Ascending aorta (tissue), 2 donors: ENCODE measurements at places on chromosomes 7 and 10.

- no peak for DNase-seq
Observed at GRCh38 chr10:28841625-28842024, 164.3 kb downstream of the BAMBI start.

DNA sequence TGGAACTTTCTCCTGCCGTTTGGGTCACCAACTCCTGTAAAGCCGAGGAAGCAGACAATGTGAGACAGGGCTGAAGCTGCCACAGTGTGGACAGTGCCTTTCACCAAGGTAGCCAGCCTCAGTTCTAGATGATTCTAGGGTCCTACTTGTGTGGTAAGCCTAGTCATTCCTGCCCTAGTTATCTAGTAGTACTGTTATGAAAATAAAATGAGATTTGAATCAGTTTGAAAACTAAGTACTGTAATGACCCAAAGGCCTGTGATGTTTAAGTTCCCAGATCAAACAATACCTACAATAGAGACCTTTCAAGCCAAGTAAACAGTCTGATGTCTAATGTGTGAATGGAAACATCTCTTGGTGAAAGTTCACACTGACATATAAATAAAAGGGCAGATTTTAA, 37.1 kb downstream of the POLL start:
- DNase-seq: no peak

DNA sequence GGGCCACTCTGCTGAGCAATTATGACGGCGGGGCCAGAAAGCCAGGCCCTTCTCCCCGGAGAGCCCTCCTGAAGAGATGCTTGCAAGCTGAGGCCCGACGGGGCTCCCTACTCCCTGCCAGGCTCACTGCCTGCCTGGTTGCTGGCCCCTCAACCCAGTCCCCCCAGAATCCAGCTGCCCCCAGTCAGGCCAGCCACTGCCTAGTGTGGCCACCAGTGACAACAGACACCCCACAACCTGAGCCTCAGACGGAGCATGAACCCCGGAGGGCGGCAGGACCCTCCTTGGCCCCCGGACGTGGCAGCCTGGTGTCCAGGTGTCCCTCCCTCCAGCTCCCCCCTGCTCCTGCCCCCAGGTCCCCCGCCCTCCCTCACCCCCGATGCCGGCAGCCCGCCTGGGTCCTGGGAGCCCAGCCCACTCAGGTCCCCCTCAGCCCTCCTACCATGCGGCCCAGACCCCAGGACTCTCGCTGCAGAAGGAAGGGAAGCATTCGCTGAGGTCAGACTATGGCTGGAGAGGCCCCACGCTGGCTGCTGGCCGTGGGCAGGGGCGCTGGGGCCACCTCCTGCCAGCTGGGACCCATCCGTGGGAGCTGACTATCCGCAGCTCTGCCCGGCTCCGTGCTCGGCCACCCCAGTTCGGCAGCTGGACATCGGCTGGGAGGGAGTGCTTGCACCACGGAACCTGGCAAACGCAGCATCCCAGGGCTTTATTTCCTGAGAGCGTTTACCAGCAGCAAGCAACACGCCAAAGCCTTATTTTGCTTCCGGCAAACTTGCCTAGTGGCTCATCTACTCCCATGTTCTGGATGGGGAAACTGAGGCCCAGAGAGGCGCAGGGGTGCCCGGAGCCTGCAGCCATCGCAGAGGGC, 89.8 kb downstream of the UNCX start:
- no peak for DNase-seq

DNA sequence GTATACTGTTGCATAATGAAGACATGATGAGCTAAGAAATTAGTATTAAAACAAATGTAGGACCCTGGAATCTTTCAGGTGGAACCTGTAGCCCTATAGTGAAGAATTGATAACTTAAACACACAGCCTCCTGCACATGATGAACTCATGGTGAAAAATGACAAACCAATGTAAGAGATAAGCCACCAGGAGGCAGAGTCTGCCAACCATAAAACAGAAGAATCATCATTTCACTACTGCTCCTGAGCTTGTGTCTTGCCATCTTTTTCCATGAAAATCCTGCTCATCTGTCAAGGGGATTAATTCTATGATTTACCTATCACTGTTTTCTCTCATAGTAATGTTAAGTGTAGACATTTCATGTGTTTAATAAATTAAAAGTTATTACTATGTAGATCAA, 363.9 kb downstream of the MALRD1 start:
- DNase-seq: no peak

GRCh38 chr10:51501396-51501795, 198.0 kb downstream of the CSTF2T start:
- DNase-seq: no peak

DNA sequence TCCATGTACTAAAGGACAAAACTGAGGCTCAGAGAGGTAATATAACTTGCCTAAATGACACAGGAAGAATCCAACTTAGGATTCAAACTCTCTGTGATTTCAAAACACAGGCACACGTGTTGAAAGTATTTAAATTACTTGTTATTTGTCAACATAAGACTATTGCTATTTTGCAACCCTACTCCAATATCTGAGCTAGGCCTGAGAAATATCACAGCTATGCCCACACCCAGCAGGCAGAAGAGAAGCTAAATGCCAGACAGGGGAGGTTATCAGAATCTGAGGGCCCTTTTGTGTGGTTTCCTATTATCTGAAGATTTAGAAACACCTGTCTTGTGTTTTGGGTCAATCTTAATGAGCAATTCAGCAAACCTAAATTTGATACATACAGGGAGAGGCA, 204.3 kb downstream of the ANK3 start:
- no peak for DNase-seq

DNA sequence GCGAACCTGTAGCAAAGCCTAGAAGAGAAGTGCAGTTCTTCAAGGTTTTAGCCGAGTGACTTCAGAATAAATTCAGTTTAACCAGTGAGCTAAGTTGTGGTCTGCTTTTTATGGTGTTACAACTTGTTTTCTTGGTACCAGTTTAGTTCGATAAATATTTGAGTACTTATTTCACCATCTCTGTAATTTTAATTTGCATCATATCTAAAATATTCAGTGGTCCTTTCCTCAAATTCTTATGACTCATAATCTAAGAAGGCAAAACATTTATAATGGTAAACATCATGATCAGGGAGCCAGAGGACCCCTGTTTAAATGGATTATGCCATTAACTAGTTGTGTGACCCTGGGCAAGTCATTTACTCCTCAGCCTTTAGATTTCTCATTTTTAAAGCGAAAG, 4.1 kb upstream of the BMPER start:
- DNase-seq: no peak

GRCh38 chr10:33781606-33782395, 447.3 kb upstream of the NRP1 start:
- DNase-seq: no peak

- DNase-seq: no peak
Observed at GRCh38 chr10:60963441-60964256, 19.7 kb upstream of the RHOBTB1 start.

- DNase-seq: no peak
Observed at GRCh38 chr10:111246814-111247452, 170.1 kb downstream of the ADRA2A start.

- DNase-seq: no peak
Observed at GRCh38 chr10:102334101-102334500, 61.4 kb upstream of the NFKB2 start.

DNA sequence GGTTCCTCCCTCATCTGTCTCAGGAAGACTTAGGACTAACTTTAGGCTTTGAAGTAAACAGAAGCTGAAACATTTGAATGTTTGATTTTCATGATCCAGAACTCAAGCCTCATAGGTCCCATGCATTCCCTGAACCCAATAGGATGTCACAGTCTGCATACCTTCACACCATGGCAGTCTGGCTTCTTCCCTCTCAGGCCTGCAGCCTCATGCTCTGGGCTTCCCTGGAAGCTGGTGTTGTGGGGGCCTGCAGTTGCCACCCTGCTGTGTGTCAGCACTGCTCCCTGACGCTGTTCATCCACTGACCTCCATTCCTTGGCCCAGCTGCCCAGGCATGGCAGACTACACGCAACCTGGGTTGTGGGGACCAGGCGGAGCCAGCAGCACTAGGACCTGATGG, 267.5 kb upstream of the KAT6B start:
- no peak for DNase-seq

DNA sequence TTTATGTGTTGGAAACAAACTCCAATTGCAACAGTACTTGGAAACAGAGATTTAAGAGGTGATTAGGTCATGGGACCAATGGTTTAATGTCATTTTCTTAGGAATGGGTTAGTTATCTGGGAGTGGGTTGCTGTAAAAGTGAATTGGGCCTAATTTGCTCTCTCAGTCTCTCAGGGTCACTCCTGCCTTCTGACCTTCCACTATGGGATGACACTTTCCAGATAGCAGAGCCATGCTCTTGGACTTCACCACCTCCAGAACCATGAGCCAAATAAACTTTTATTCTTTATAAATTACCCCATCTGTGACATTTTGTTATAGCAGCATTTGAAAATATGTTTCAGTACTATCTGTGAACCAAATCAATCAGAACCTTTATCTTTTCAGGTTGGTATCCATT, 1509.1 kb downstream of the REEP3 start:
- DNase-seq: no peak

DNA sequence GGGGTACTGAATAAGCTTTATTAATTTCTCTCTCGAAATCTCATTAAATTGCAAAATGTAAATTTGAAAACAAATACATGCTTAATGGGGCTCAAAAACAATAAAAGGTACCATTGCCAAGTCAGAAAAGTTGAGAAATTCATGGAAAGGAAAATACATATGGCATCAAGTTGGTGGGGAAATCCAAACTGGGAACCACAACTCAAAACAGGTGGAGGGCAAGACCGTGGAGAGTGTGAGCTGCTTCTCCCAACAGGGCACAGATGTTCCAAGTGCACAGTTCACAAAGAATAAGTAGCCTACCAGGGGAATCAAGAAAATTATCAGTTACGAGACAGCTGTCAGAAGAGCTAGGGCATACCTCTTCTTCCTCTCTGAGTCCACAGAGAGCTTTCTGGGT, 26.6 kb downstream of the MKX start:
- no peak for DNase-seq

DNA sequence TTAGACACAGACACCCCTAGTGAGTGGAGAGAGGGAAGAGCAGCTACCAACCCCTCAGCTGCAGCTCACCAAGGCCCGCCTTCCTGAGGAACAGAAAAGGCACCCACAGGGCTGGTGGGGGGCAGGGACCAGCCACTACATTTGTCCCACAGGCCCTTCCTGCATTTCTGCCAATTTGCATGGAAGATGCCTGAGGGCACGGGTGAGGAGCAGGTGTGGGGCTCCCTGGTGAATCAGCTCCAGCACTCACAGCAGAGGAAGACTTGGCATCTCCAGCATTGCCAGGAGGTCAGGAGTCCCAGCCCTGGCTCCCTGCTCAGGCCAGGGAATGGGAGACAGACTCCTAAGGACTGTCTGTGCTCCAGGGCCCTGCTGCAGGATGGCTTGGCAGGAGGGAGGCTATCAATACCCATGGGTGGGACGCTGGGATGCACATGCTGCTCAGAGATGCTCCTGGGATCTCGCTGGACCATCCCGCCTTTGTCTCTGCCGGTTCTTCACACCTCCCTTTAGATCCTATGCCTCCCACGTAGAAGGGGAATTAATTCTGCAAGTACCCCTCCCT, 109.7 kb downstream of the SLIT1 start:
- no peak for DNase-seq

- DNase-seq: no peak
Observed at GRCh38 chr7:117185124-117185523, 137.7 kb downstream of the WNT2 start.

DNA sequence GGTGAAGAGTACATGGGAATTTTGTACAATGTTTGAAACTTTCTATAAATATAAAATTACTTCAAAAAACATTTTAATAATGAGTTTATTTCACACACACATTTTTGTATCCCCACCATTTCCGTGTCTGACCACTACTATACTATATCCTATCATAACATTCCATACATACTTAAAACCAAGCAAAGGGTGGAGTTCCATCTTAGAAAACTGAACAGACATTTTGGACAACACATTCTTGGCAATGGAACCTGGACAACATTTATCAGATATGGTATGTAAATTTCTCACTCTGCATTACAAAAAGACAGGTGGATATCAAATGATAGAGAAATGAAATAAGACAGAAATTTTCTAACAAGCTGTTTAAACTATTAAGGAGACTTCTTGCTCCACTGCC, 168.9 kb downstream of the TWIST1 start:
- no peak for DNase-seq

- DNase-seq: no peak
Observed at GRCh38 chr10:27529010-27529783, 25.1 kb downstream of the RAB18 start.

DNA sequence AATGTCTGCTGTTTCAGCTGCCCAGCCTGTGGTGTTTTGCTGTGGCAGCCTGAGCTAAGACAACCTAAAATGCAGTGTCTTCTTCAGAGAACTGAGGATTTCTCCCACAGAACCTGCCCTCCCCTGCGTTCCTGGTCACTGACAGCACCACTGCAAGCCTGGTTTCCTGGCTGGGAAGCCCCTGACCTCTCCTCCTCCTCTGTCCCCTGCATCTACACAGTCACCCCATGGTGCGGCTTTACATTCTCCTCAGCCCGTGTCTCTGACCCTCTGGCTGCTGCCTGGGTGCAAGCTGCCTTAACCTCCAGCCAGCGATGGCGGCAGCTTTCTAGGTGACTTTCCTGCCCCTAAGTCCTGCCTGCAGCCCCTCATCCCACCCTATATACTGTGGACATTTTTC, 337.3 kb upstream of the ZNF32 start:
- no peak for DNase-seq

DNA sequence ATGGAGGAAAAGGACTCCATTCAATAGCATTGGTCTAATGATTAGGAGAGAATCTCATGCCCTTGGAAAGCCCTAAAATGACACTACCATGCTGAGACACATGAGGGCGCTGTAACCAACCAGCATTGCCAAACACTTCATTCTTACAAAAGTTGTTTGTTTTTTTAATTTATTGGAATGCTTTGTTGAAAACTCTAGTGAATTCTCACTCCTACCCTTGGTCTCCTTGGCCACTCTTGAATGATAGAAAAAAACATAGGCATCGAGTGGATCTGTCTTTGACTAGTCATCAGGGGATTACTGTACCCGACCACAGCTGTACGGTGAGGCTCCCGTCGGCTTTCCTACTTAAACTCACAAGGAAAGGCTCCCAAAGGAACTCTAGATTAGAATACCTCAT, 29.3 kb upstream of the ADD3 start:
- no peak for DNase-seq

DNA sequence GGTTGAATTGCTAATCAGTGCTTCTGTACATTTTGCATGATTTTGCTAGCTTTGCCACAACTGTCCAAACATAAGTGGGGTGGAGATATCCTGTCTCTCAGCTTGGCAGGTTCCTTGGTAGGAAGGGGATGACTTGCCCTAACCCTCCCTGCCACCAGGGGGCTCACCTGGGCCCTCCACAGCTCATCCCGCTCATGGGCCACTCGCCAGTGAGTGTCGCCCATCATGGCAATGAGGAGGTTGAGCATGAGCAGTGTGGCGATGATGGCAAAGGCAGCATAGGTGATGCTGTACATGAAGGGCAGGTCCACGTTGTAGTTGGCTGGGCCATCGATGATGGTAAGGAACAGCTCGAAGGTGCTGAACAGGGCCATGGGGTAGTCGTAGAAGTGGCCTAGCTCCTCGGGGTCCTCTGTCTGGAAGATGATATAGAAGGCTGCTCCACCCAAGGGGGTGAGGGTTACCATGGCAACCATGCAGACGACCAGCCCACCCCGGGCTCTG, 12.2 kb downstream of the TRPV6 start:
- DNase-seq: no peak

- DNase-seq: no peak
Observed at GRCh38 chr7:25432807-25433206, 204.5 kb upstream of the NPVF start.
